ENCODE measurements at places on chromosomes 12 and 14.

DNA sequence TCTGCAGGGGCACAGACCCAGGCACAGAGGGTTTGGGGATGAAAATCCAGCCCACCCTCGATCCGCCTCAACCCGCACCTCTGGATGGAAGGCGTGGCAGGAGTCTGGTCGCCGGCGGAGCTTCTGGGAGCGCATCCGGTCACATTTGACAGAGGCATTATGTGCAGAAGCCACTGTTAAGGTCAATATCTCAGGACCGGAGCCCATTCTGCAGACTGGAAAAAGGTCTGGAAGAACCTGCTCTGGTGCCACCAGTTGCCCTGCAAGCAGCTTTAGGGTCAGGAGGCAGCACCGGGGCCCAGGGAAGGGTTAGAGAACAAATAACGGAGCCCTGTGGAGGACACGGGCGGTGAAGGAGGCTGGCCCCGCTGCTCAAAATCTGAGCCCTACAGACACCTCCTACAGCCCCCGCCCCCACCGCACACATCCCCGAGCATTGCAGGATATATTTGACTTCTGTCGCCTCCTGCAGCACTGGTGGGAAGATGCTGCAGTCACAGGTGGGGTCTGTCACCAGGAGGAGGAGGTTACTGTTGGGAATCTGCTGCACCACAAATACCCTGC is 25.1 kb upstream of the LRTM2 start:
- no peak for DNase-seq

- no peak for DNase-seq
Measured at GRCh38 chr12:29552994-29553748, 55.7 kb upstream of the OVCH1 start.

GRCh38 chr12:69440016-69440415 is 30.2 kb upstream of the FRS2 start:
- DNase-seq = no peak

DNA sequence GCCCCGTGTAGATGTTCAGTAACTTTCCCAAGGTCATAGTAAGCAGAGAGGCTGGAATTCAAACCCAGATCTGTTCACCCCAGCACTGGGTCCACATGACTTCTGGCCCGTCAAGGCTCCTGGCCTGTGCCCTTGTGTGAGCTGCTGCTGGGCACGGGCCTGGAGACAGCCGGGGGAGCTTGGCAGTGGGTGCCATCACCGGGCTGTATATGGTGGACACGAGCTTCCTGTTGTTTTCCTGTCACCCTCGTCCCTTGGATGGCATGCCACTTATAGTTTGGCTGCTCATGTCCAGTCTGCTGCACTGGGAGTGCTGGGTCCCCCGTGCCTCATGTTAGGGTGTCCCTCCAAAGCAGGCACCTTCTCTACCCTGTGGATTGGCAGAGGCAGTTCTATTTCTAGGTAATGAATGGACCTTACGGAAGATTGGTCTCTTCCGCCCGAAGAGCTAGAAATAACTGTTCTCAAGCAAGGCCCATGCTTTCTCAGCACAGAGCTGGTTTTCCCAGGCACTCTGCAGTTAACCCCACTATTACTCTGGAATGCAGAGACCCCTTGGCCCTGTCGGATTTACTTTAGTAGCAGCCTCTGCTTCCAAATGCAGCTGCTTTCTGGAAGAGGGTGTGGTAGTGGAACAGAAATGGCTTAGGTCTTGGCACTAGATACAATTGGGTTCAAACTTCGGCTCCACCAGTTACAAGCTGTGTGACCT is 44.3 kb downstream of the ELK3 start:
- DNase-seq = no peak

GRCh38 chr12:110636516-110636915 is 22.6 kb downstream of the TCTN1 start:
- DNase-seq = peak; percentile 79

- DNase-seq = no peak
Measured at GRCh38 chr12:14777271-14777670, 26.0 kb downstream of the WBP11 start.

DNA sequence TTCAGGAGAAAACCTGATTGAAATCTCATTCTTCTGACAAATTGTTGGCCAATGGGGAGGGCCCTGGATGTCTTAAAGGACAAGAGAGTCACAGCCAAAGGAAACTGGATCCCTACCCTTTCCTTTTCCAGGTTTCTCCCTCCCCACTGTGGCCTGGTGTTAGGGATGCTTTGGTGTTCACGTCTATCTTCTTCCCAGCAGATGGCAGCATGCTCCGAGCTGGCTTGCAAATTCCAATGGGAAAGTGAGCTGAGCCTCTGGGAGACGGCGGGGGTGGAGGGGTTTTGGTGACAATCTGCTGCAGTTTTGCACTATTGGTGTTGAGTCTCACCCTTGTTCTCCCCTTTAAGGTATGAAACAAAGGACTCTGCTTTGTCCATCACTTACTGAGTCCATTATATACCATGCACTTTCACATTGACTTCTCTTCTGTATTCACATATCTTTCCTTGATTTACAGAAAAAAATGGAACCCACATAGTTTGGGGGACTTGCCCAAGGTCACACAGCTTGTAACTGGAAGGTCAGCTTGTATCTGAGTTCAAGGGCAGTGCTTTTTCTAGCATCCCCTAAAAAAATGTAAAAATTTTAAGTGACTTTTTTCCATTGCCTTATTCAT is 39.3 kb downstream of the CCDC177 start:
- peak; percentile 13 for DNase-seq

Data from inflammatory macrophage (primary cell).